GM13976 (cell line): ENCODE measurements at places on chromosomes 16 and 17.

DNA sequence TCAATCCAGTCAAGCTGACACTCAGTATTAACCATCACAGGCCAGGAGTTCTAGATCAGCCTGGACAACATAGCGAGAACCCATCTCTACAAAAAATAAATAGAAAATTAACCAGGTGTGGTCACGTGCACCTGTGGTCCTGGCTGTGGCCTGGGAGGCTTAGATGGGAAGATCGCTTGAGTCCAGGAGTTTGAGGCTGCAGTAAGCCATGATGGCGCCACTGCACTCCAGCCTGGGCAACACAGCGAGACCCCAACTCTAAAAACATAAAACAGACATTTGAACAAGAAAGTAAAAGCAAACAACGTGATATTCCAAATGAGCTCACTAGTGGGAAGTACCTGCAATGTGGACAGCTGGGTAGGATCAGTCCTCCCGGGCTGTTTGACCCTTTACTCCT lies 41.9 kb downstream of the CRISPLD2 start:
- no peak for DNase-seq

- peak; percentile 75 for DNase-seq
These were observed 3.3 kb downstream of the COL1A1 start for GRCh38 chr17:50198026-50198669.

DNA sequence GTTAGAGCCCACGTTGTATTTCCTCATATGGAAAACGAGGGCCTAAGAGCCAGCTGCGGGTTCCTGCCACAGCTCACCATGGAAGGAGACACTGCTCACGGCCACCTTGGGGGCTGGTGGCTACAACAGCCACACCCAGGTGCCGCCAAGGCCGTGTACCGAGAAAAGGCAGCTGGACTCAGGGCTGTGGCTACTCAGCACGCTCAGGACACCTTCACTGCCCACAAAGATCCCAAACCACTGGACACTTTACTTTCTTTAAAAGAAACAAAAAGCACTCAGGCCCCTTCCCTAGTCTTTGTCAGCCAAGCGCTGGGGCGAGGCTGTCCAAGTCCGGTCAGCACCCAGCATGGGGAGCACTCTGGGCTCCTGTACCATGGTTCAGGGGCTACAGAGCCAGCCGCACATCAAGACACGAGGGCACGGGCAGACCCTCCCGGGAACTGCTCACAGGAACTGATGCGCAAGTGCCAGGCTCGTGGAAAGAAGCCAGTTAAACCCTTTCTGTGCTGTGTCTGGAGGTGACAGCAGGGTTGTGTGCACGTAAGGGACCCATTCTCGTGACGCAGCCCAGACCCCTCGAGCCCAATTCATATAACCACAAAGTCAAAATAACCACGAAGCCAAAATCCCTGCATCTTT lies 18.5 kb downstream of the SLC16A3 start:
- DNase-seq = no peak

DNA sequence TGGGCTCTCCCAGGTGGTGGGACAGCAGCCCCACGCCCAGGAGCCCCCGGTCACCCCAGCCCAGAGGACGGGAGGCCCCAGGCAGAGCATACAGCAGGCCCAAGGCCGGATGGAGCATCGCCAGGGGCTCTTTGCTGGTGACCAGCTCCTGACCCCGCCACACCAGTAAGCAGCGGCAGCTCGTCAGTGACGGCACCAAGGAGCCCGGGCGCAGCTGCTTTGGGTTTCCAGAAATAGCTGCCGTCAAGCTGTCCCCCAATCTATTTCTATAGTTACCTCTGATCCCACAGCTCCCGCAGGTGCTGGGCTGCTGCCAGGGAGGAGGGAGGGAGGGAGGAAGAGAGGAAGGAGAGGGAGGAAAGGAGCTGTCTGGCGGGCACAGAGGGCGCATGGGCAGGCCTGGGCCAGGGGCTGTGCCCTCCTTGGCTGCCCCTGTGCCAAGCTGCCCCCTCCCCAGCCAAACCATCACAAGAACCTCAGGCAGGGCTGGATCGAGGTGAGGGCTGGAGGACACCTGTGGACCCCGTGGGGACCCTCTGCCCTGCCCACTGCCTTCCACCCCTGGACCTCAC lies 10.8 kb upstream of the RASD1 start:
- no peak for DNase-seq

- DNase-seq = no peak
These were observed 675 bp upstream of the PDZD9 start for GRCh38 chr16:22001591-22001990.

DNA sequence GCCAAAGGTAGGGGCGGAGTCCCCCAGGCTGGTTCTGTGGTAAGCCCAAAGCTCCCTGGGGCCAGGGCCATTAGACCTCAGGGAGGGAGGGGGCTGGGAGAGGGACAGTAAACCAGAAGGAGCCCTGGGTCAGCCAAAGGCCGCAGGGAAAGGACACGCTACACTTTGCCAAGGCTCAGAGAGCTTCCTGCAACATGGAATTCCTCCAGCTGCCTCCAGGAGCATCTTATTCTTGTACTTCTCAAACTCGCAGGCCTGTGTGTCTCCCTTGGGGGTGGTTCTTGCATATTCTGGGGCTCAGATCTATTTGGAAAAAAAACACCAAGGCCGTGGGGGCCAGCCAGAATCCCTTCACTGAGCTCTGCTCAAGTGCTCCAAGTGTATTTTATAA lies 25.1 kb downstream of the AKAP1 start:
- DNase-seq = no peak

- DNase-seq = no peak
These were observed 1002.9 kb downstream of the KCNJ18 start for GRCh38 chr17:22695228-22695619.

DNA sequence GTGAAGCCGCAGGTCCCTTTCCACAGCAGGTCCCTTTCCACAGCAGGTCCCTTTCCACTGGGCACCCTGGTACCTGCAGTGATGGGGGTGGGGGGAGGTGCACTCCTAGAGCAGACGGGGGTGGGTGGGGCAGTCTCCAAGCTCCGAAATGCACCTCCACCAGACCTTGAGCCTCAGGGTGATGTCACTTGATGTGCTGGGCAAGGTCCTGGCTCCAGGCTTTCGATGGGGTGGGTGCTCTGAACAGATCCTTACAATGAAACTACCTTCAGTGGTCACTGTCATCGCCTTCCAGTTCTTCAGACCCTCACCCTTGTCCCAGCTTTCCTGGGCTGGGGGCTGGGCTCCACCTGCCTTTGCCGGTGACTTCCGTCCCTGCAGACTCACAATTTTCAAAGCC lies 1.5 kb upstream of the METRNL start:
- DNase-seq = no peak

GRCh38 chr16:29700253-29700987 lies 21.4 kb downstream of the QPRT start:
- peak; percentile 79 for DNase-seq
